ENCODE measurements at places on chromosomes 1 and 21. TPM values are rescaled to one million over a fixed set of nuclear protein-coding genes. Genes with fewer than 3 reads are reported as not detected.
A peak's percentile ranks its signal among the peaks of the same experiment; 100 is the strongest.

The PDPN gene
- not detected for total RNA-seq

The HHIPL2 gene
- 0.49 TPM for total RNA-seq

The SIPA1L2 gene
- total RNA-seq, result 0.32 TPM

The AMY1C gene
- not detected for total RNA-seq

The KHDRBS1 gene
- total RNA-seq, result 162 TPM

The CYP4B1 gene
- total RNA-seq, result not detected

The ADCY10 gene
- total RNA-seq, result 1.3 TPM

The ZNF683 gene
- total RNA-seq, result 0.22 TPM

The KIRREL1 gene
- not detected for total RNA-seq

The NUDT4B gene
- 0.69 TPM for total RNA-seq

The NBPF14 gene
- 30.6 TPM for total RNA-seq

The KCND3 gene
- total RNA-seq, result not detected

The VHLL gene
- not detected for total RNA-seq

The NDUFS2 gene
- total RNA-seq, result 66.6 TPM

The CD53 gene
- 237 TPM for total RNA-seq

DNA sequence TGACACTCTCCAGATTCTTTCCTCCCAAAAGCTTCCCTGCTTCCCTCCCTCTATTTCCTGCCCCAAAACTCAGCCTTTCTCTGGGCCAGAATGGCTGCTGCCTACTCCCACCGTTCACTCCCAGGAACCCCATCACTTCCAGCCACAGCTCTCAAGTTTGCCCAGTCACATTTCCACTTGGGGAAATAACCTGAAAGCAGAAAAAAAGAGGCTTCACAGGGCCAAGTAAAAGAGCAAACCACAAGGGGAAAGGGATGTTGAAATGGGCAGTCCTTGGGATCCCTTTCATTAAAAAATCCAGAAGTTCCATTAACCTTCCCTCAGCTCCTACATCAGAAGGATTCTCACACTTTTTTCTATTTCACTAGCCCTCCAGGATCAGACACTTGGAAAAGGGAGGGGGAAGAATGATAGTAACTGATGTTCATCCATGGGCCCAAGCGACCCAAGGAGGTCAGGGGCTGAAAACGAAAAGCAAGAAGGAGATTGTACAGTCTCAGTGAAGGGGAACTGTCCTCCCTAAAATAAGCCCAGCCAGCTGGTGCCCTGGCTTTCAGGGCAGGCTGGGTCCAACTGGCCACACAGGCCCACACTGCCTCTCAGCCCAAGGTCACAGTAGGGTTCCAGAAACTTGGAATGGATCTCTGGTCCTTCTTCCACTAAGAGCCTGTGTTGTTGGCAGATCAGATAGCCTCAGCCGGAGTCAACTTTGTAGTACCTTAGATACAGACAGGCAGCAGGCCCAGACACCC lies 49.7 kb downstream of the DMAP1 start:
- no peak for DNase-seq

GRCh38 chr1:177873238-177873637 lies 96.6 kb downstream of the SEC16B start:
- DNase-seq, result no peak

DNA sequence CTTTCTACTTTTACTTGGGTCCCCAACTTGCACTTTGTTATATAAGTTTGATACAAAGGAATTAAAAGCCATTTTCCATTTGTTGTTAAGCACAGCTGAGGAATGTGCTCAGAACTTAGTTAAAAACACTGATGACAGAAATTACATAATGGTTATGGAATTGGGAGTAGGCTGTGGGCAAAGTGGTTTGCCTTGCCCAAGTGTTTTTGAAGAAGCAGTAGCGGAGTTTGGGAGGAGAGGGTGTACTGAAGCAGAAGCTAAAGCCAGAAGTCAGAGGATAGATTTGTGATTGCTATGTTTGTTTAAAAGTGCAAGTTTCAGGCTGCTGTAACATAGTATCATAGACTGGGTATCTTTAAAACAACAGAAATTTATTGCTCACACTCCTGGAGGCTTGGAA lies 391.8 kb downstream of the DUSP10 start:
- no peak for DNase-seq

DNA sequence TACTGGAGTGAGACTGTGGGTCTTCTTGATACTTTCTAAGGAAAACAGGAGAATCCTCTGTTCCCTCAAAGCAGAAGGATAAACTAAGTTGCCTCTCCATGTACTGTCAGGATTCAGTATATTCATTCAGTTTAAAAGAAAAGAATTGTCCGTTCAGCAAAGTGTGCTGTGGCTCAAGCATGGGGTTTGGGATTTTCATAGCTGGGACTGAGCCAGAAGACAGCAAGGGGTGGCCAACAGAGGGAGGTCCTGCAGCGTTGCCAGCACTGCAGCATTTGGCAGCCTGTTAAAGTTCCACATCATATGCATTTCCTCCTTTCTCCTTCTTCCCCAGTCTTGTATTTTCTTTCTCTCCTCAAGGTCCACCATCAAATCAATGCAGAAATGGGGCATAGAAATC lies 75.1 kb downstream of the DTL start:
- no peak for DNase-seq

DNA sequence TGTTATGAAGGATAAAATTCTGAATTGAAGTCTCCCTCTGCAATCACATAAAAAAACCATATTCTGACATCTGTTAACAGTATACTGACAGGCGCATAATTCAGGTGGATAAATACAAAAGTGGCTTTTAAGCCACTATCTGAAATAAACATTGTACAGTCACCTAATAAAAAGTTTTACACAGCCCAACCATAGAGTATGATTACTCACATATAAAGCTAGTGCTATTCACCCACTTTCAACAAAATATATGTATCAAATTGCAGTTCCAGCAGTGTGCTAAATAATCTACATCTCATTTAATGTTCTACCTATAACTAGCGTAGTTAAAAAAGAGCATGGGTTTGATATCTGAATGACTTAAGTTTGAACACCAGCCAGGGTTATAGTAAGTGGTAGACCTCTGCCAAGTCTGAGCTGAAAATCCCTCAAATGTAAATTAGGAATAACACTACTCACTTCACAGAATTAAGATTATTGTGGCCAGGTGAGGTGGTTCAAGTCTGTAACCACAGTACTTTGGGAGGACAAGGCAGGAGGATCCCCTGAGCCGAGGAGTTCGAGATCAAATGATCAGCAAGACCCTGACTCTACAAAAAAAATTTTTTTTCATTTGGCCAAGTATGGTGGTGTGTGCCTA lies 3.9 kb downstream of the EGLN1 start:
- DNase-seq, result no peak

DNA sequence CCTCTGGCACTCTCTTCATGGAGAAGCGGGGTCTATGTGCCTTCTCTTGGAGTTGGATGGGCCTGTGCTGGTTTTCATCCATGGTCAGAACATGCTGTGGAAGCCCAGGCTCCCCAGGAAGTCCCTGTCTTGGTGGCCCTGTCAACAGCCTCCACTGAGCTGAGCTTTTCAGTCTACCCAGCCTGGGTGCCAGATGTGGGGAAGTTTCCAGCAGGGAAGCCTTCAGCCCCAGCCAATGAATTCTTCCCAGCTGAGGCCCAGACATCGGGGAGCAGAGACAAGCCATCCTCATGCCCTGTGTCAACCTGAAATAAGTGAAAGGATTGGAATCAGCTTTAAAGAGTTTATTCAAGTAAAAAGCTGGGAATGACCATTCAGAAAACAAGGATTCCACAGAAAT lies 75.1 kb upstream of the PGBD5 start:
- DNase-seq, result no peak

GRCh38 chr1:78303620-78304019 lies 187.2 kb upstream of the PTGFR start:
- no peak for DNase-seq

DNA sequence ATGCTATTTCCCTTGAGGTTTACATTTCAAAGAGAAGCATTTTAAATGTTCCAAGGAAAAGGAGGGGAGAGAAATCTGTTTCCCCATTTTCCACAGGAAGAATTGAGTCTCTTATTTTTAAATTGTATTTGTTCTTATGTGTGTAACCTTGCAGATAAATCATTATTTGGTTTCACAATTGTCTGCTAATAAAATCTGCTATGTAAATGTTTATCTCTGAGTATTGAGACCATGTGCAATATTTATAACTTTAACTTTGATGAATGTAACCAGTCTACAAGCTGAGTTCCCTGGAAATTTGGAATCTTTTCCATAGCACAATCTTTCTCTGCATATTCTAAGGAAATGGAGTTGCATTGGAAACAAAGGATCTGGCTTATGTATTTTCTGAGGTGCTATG lies 209.6 kb downstream of the PTBP2 start:
- no peak for DNase-seq

GRCh38 chr1:93723110-93723509 lies 41.5 kb upstream of the BCAR3 start:
- DNase-seq, result no peak

- no peak for DNase-seq
Measured at GRCh38 chr1:18900303-18900841, 2.0 kb downstream of the ALDH4A1 start.

DNA sequence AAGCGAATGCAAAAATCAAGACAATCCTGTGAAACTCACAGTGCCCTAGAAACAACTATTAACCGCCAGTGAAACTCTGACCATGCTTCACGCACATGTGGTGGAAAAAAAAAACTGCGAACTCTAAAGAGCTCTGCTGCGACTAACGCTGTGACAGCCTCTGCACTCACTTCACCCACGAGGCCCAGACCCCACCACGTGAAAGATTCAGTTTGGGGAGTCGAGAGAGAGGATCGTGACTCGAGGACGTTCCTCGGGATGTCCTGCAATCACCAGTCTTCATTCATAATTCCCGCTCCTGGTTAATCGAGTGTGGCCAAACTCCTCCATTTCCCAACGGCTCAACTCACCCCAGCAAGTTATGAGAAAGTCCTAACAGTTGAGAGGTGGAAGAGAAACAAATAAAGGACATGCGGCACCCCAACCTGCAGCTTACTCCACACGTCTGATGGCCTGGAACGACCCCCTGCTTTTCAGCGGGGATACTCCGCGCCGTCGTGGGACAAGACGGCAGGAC lies 1.1 kb downstream of the SERBP1 start:
- DNase-seq, result peak; percentile 31

- no peak for DNase-seq
Measured at GRCh38 chr1:239558559-239558958, 172.2 kb downstream of the CHRM3 start.

- DNase-seq, result peak; percentile 58
Measured at GRCh38 chr1:30782361-30783255, 25.0 kb upstream of the LAPTM5 start.

GRCh38 chr1:112672842-112673241 lies 1.6 kb upstream of the MOV10 start:
- no peak for DNase-seq

- DNase-seq, result no peak
Measured at GRCh38 chr1:170735366-170736263, 71.7 kb downstream of the PRRX1 start.

DNA sequence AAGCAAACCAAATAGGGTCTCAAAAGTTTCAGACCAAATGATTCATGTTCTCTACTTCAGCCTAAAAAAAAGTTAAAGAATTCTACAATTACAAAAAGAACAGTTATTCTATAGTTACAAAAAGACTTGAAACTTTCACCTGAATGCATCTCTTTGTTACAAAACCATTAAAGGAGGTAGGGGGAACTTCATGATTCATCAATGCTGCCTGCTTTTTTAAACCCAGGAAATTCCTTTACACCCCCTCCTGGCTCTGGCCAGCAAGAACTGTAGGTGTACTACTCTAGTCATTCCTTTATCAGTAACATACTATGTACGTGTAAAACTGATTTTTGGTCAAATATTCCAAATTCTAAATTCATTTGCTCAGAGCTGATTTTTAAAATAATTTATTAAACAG lies 5.0 kb downstream of the FAF1 start:
- DNase-seq, result no peak

DNA sequence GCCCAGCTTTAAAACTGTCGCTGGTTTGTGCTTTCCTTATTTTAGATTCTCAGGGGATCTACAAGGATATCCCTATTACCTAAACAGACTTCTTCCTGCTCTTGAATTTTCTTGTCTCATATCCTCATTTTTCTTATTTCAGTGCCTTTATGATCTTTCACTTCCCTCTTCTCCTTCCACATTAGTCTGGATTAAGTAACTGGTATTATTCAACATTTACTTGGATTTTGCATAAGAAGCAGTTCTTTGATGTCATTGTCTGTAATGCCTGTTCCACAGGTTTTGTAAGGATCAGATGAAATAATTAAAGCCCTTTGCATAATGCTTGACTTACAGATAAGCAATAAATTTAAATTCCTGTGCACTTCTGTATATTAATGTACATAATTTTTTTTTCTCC lies 26.5 kb downstream of the CXADR start:
- no peak for DNase-seq

GRCh38 chr1:100921110-100921706 lies 25.3 kb downstream of the SLC30A7 start:
- DNase-seq, result peak; percentile 62

DNA sequence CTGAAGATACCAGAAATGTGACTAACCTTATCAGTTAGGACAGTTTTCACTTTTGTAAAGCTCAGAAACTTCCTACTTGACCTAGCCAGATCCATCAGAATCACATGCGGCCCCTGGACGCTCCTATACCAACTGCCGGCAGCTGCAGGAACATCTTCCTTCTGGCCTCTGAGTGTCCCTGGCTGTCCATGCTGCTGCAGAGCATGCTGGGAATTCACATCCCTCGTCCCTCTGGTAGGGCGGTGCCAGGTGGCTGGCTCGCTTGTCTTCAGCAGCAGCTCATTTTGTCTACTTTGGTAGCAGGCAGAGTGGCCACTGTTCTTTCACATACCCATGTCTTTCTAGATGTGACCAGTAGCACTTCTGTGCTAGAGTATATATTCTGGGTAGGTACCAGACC lies 34.4 kb downstream of the HHAT start:
- DNase-seq, result no peak

All from naive thymus-derived CD4-positive, alpha-beta T cell (primary cell).